Skin of body (tissue), 3 donors: ENCODE measurements at places on chromosomes 6 and 20. TPM values are rescaled to one million over a fixed set of nuclear protein-coding genes. Genes with fewer than 3 reads are reported as not detected.

Gene ZBP1
- 1.5 TPM for total RNA-seq

Gene RAB32
- 21.3 TPM for total RNA-seq

Gene ME1
- 11.4 TPM for total RNA-seq

DNA sequence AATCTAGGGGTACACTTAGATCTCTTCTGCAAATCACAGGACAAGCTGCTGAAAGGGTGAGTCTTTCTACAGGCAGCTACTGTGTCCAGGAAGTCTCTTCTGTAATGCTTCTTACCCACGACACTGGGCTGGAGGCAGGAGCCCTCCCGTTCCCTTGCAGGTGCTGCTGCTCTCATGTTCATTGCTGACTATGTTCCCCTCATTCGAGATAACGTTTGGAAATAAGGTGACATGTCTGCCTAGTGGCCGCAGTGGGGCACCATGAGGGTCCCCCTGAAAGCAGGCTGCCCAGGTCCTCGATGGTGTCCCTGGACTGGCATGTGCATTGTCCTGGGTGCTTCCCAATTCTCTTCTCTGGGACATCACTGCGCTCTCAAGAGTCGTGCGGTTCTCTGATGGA is 74.7 kb downstream of the SYNJ2 start:
- no peak for DNase-seq

DNA sequence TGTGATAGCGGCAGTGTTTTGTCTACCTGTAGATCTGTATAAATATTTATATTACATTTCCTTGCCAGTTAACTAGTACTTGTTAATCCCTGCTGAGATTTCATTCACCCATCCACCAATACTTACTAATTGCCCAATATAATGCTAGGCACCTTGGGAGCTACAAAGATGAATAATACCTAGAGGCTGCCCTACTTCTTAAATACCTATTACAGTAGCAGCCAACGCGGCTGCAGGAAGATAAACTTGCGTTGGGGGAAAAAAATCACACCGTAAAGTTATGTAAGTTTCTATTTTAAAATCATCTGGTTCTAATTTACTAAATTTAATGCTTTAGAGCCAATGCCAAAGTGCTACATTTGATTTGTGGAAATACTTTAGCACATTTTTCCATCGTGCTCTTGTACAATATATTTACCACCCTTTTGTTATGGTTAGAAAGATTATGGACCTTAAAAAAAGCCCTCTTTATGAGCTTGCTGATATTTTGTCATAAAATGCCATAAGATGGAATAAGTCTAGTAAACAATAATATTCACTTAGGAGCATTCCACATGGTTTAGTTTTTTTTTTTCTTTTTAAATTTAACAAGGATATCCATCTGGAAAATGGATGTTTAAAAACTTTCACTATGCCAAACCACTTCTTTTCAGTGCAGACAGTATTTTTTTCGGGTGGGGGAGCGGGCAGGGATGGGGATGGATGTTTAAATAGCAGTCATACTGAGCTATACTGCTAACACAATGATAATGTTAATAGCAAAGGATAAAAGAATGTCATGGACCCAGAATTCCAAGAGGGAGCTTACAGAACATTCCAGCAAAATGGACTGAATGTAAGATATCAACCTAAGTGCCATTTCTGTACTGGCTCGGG is 13.2 kb upstream of the NEDD9 start:
- peak; percentile 88 for DNase-seq

Gene ZC2HC1B
- not detected for total RNA-seq

Gene KHDC1
- total RNA-seq: 1.2 TPM

DNA sequence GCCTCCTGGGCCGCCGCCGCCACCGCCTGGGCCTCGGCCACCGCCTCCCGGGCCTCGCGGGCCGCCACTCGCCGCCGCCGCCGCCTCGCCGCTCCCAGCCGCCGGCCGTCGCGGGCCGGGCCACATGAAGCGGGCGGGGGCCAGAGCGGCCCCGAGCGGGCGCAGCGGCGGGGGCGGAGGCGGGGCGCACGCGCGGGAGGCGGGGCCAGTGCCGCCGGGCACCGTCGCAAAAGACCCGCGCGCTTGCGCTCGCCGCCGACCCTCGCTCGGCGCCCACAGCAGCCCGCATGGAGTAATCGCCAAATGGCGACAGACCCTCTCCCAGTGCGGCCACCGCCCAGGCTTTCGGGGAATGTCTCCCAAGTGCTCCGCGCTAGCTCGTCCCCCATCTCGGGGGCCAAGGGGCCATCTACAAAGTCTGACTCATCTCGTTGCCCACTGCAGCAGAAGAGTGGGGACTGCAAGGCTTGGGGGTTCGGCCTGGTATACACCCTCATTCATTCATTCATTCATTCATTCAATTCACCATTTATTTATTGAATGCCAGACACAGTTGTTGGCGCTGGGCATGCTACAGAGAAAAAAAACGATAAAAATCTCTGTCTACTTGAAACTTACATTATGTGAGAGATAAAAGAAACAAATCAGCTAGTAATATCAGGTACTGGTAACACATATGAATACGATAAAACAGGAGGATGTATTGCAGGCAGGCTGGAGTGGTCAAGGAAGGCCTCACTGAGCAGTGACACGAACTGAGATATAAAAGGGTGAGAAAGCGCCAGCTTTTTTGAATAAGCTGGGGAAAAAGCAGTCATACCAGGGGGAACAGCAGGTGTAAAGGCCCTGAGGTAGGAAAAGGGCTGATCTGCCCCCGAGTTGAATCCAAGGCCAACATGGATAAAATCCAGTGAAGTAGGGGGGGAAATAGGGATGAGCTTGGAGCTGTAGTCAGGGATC is at the start of gene B4GALT5:
Gene B4GALT5, minus strand, starts transcription at position 126 of the 960 bp plus-strand sequence. CDS start 188 bp downstream, outside the sequence.
- peak; percentile 82 for DNase-seq

DNA sequence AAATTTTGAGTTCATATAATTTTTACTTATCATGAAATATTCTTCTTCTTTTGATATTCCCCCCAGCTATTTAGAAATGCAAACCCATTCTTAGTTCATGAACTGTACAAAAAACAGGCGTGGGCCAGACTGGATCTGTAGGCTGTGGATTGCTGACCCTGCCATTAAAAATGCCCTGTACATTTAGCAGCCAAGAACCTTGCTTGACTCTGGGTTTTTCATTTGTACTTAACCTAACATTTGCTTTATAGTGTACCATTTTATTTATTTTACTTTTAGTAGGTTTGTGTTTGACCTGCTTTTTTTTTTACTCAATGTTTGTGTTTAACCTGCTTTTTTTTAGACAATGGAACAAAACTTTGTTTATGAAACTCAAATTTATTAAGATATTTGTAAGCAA is 14.9 kb downstream of the CD109 start:
- DNase-seq: no peak

Gene POU3F2
- 0.49 TPM for total RNA-seq

- DNase-seq: no peak
Measured at GRCh38 chr20:50866036-50866685, 65.1 kb downstream of the ADNP start.

DNA sequence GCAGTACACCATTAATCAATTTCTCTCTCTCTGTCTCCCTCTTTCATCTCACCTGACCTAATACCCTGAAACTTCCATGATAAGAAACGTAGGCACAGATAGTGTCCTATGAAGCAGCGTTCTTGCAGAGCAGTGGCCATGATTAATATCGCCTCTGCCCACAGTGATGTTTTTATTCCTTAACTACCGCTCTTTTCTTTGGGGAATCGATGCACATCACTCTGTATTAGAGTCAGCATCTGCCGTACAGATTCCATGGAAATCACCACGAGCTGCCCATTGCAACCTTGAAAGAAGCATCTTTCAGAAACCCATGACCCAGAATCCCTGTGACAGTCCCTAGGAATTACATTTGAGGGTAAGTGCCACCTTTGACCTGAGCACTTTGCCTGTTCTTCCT is 152.0 kb upstream of the ECI2 start:
- no peak for DNase-seq

Gene BANF2
- total RNA-seq: not detected

Gene CTAGE9
- total RNA-seq: not detected

DNA sequence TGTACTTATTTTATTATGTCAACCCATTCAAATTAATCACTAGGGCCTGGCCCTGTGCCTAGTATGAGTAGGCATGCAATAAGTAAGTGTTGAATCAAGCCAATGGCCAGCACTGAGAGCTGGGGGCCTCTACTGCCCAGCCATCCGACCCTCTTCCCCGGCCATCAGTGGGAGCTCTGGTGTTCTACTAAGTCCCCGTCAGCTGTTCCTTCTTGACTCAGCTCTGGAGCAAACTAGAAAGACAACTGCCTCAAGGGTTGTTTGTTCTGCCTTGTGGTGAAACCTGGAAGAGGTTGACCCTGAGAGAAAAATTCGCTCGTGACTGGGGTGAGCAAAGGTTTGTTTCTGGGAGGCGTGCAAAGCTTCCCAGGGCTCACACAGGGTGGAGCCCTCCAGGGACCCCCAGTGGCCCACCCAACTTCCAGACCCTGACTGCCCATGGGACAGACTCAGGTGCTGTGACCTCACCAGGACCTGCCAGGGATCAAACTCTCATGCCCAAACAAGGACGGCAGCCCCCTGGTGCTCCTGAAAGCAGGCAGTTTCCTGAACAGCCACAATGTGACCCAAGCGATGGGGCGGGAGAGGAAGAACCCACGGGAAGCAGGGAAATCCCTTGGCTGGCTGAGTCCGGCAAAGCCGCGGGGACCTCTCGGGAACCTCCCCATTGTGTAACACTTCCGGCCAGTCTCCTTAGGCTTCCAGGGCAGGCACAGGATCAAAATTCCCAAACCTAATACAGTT is 50.4 kb downstream of the BANF2 start:
- peak; percentile 33 for DNase-seq

Gene ALDH8A1
- 0.99 TPM for total RNA-seq

- DNase-seq: no peak
Measured at GRCh38 chr20:2794202-2794748, 6.2 kb downstream of the CPXM1 start.

DNA sequence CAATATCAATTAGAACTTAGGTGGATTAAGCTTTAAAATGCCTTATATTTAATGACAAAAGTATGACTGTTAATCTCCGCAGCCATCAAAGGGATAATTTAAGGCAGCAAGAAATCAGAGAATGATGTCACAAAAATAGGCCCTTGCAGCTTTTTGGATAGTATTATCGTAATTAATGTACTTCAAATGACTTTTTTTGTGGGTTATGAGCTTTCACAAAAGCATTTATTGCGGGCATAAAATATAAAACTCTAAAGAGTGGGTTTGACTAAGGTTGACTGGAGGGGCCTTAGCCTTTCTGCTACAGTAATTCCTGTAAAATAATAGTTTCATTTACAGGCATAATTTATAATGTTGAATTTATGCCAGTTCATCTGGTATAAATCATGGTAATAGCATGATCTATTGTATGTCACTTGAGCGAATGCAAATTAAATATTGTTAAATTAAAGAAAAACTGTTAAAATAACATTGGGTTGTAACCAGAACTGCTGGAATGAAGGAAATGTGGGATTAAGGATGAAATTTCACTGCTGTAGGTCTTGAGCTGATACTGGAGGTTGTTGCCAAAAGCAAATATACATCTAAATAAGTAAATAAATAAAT is 78.5 kb upstream of the ZFP64 start:
- DNase-seq: peak; percentile 27

GRCh38 chr6:18676548-18676947 is 289.4 kb downstream of the RNF144B start:
- no peak for DNase-seq

GRCh38 chr6:149859938-149860337 is 4.2 kb downstream of the LRP11 start:
- no peak for DNase-seq

DNA sequence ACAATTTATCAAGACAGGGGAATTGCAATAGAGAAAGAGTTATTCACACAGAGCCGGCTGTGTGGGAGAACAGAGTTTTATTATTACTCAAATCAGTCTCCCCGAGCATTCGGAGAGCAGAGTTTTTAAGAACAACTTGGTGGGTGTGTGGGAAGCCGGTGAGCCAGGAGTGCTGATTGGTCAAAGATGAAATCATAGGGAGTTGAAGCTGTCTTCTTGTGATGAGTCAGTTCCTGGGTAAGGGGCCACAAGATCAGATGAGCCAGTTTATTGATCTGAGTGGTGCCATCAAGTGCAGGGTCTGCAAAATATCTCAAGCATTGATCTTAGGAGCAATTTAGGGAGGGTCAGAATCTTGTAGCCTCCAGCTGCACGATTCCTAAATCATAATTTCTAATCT is 50.0 kb upstream of the ECI2 start:
- no peak for DNase-seq

Gene SNAP25
- 3.5 TPM for total RNA-seq

DNA sequence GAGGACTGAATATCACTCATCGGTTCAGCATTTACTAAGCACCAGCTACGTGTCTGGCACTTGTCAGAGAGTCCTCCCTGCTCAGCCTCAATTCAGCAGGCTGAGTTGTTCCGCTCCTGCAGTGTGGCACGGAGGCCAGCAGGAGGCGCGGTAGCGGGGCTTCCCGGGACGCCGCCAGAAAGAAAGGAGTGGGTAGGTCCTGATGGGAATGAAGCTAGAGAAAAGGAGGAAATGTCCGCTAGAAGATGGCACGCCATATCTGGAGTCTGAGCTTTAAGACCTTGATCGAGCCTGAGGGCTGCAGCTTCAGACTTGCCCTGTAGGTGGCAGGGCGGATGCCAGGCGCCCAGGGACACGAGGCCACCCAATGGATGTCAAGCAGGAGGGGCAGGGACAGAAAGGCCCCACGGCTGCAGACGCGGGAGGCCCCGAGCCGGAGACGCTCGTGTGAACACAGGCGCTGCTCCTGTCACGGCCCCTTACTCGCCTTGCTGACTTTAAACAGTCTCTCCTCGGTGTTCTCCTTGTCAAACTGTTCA is 18.7 kb downstream of the SERPINB6 start:
- peak; percentile 77 for DNase-seq

Gene ACOT13
- total RNA-seq: 4.3 TPM

GRCh38 chr20:46999801-47000465 is 105.3 kb downstream of the EYA2 start:
- no peak for DNase-seq

DNA sequence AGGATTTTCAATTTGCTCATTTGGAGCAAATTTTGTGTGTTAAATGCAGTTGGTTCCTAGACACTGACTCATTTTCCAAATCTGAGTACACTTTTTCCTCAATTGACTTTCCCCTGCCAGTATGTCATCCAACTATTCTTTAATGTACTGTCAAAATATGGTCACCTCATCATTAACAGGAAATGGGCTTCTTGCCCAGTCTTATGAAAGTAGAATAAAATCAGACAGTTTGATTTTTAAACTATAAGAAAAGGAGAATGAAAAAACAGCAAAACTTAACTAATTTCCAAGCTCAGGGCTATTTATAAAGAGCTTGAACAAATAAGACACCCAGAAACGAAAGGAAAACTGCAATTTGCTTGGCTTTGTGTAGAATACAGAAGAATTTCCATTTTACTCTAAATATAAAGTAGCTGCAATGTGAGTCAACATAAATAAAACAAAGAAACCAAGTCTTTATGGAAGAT is 43.7 kb upstream of the RAB23 start:
- peak; percentile 75 for DNase-seq

DNA sequence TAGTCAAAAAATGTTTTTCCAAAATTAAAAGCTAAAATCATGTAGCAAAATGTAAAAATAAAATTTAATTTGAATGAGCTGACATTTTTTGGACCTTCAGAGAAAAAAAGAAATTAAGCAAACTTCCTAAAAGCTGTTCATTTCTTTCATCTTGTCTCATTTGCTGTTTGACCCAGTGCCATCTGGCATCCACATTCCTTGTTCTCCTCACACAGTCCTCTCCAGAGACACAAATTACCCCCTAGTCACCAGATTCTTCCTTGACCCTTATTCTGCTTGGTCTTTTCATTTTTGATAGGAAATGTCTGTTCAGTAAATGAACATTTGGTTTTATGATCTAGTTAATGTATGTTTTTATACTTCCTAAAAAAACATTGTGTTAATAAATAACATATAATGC is 55.2 kb downstream of the HDDC2 start:
- DNase-seq: peak; percentile 8
